ENCODE measurements at places on chromosomes 2 and 18.

- DNase-seq, result no peak
Observed at GRCh38 chr2:27956888-27957287, 66.4 kb downstream of the BABAM2 start.

GRCh38 chr18:38807915-38808314, 1242.3 kb upstream of the CELF4 start:
- DNase-seq, result no peak

DNA sequence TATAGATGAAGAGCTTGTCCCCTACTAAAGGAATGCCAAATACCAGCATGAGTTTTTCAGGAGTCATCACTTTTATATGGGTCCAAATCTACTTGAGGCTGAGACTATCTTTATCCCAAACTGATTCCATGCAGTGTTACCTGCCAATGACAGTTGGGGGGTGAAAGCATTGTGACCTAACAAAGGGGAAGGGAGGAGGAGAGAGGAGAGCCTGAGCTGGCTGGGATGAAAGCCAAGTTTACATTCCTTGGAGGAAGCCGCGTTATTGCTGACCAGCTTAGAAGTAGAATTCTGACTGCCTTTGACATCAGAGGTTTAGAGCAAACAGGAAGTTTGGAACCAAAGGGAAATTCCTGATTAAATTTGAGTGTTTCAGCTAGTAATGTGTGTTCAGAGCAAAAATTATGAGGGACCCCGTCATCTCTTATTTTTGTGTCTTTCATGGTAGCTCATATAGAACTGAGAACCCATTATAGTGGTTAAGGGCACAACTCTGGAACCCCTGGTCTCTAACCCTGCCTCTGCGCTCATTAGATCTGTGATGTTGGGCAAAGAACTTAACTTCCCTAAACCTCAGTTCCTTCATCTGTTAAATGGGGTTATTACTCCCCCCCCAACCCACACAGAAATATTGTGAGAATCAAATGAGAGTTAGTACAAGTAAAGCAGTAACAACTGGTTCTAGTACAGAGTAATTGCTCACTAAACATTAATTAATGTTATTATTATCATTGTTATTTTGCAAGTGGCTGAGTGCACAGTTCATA, 199.3 kb upstream of the EPAS1 start:
- DNase-seq, result no peak

- no peak for DNase-seq
Observed at GRCh38 chr2:209614690-209615369, 156.8 kb upstream of the UNC80 start.

- DNase-seq, result no peak
Observed at GRCh38 chr2:74525717-74526648, at the start of gene DQX1. Gene DQX1, minus strand, starts transcription at chr2:74526231. Its CDS starts 502 bp downstream, at chr2:74525729.

DNA sequence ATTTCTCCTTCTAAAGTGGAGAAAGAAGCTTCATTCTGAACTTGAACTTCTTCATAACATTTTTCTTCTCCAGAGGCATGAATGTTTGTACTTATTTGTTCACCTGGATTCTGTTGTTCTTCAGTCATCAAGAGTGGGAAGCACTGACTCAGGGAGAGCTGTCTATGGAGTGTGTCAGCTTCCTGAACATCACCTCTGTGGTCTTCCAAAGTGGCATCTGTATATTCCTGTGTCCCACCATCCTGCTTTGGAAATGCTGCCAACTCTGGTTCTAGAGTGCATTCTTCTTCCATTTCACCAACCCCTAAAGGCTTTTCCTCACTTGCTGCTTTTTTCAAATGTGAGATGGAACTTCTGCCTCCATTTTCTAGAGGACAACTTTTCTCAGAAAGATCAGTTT, 59.5 kb downstream of the TTN start:
- no peak for DNase-seq

- DNase-seq, result no peak
Observed at GRCh38 chr18:60146220-60146960, 226.2 kb downstream of the MC4R start.

GRCh38 chr18:5073026-5073944, 123.8 kb downstream of the AKAIN1 start:
- no peak for DNase-seq

GRCh38 chr2:180728928-180729559, 251.4 kb upstream of the UBE2E3 start:
- DNase-seq, result no peak

GRCh38 chr2:117621326-117621725, 193.2 kb upstream of the DDX18 start:
- DNase-seq, result no peak

DNA sequence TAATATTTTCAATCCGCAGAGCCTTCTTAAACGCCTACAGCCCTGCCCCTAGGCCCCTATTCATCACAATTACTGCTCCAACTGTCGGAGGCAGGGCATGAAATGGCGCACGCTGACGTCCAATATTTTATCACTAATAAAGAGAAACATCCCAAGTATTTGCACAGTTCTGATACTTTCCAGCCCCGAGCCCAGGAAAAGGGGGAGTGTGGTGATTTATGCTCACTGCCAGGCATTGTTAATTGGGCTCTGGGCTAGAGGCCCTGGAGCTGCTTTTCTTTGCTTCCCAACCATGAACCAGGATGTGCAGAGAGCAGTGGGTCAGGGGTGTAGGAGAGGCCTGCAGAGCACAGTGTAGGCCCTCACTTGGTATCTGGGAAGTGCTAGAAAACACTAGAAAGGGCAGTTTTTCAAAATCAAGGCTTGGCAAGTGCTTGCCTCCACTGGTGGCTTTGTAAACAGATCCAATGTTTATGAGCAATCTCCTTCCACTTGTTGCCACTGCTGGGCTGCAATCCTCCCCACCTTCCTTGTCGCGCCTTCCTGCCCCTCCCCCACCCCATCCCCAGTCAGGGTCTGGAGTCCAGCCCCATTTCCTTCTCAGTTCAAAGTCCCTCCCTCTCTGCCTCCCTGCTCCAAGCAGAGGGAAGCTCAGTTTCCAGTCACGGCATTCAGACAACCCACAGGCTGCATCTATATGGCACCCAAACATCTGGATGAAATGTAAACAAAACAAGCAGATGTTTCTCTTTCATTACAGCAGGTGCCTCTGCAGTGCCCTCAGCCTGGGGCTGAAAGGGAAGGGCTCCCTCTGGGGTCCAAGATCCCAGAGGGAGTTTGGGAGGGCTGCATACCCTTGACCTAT, 83.9 kb upstream of the PKDCC start:
- DNase-seq, result no peak
